Peyer's patch (tissue), 4 donors: ENCODE measurements at places on chromosomes 4 and X. TPM values are rescaled to one million over a fixed set of nuclear protein-coding genes. Genes with fewer than 3 reads are reported as not detected.

GRCh38 chrX:20421275-20421674, 154.6 kb upstream of the RPS6KA3 start:
- H3K27me3 ChIP-seq = no peaks in the 10 kb centered on the region
- H3K27ac ChIP-seq = no peak overlapping the region
- no peak for DNase-seq
- no peaks in the 10 kb centered on the region for H3K36me3 ChIP-seq
- no peak overlapping the region for H3K4me3 ChIP-seq

DNA sequence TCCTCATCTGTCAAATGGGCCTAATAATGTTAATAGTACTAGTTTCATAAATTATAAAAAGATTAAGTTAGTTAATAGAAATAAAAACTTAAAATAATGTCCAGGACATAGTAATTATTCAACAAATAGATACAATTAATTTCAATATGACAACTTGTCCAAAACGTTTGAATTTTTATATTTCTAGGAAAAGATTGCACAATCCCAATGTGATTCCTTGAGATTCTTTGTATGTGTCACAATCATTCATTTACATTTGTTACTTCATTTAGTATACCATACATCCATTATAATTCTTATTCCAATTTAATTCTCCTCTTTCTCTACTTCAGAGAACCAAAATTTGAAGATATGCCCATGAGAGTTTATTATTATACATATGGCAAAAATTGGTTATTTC, 554.2 kb downstream of the GABRG1 start:
- H3K36me3 ChIP-seq = no peaks in the 10 kb centered on the region
- H3K4me1 ChIP-seq = no peaks in the 10 kb centered on the region
- DNase-seq = no peak
- H3K4me3 ChIP-seq = no peak overlapping the region

DNA sequence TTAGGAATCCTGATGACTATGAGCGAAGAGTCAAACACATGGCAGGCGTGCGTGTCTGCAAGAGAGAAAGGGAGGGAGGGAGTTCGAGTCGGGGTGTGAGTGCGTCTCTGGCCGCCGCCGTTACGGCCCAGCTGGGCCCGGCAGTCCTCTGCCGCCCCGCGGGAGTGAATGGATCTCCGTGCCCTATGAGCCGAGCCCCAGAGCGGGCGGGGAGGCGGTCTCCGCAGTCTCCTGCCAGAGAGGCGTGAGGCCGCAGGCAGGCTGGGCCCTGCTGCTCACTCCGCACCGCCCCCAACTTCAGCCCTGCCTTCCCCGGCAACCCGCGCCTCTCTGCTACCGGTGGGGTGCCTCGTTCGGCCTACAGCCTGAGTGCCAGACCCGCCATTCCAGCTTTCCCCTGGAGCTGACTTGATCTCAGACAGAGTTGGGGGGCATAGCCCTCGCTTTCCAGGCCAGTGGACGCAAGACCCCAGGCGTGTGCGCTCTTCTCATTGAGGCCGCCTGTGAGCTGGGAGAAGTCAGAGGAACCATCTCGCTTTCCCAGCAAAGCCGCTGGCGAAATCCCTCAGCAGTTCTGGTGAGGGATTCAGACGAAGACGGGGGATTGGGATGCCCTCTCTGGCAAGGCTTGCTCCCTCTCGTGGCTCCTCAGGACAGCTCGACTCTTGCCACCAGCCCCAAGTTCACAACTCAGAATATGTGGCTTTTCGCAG, 1.4 kb downstream of the SLC16A2 start:
- H3K36me3 ChIP-seq = no peaks in the 10 kb centered on the region
- H3K27me3 ChIP-seq = no peaks in the 10 kb centered on the region
- H3K4me3 ChIP-seq = peak overlapping the region; percentile 59

GRCh38 chr4:117626664-117627063, 407.6 kb upstream of the NDST3 start:
- no peaks in the 10 kb centered on the region for H3K36me3 ChIP-seq
- DNase-seq = no peak
- no peaks in the 10 kb centered on the region for H3K27me3 ChIP-seq
- no peak overlapping the region for H3K4me3 ChIP-seq

DNA sequence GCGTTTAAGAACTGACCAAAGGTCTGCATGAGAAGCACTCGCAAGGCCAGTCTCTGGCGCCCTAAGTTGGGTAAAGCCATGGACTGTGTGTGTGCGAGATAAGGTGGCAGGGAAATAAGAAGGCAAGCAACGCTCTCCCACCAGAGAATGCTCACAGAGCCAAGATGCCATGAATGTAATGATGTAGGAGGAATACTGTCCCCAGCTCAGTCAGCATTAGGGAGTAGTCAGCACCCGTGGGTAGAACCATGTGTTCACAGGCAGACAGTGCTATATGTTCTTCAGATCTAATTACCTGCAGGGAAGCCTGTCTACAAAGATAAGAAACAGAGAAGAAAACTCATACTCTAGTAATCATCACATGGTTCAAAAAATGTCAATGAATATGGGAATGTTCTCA, 68.8 kb downstream of the SEC24D start:
- H3K27ac ChIP-seq = no peak overlapping the region
- no peaks in the 10 kb centered on the region for H3K36me3 ChIP-seq
- H3K4me1 ChIP-seq = no peaks in the 10 kb centered on the region
- no peaks in the 10 kb centered on the region for H3K27me3 ChIP-seq
- no peak for DNase-seq
- H3K4me3 ChIP-seq = no peak overlapping the region

- no peak overlapping the region for H3K4me3 ChIP-seq
- no peak overlapping the region for H3K27ac ChIP-seq
- no peaks in the 10 kb centered on the region for H3K4me1 ChIP-seq
- no peak for DNase-seq
Observed at GRCh38 chr4:124803026-124803425, 90.5 kb upstream of the ANKRD50 start.

DNA sequence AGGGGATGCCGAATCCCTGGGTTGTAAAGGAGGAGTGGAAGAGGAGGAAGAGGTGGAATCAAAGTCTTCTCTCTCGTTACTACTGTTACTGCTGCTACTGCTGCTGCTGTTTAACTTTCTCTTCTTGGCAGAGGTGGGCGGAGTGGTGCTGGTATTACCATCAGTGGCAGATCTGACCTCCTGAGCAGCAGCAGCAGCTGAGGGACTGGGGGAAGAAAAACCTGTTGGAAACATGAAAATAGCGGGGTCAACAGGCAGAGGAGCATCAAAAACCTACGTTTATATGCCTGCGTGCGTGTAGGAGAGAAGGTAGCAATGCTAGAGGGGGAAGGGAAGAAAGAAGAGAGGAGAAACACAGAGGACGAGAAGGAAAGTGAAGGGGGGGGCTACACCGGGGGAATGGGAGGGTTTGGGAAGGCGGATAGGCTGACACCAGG, 339 bp downstream of the CUL4B start:
- H3K27me3 ChIP-seq = no peaks in the 10 kb centered on the region

- no peaks in the 10 kb centered on the region for H3K36me3 ChIP-seq
- no peak overlapping the region for H3K27ac ChIP-seq
- DNase-seq = no peak
- H3K27me3 ChIP-seq = no peaks in the 10 kb centered on the region
Observed at GRCh38 chr4:7214359-7214758, 22.0 kb downstream of the SORCS2 start.

- no peak overlapping the region for H3K4me3 ChIP-seq
- no peaks in the 10 kb centered on the region for H3K27me3 ChIP-seq
- H3K4me1 ChIP-seq = no peaks in the 10 kb centered on the region
- DNase-seq = no peak
- no peaks in the 10 kb centered on the region for H3K36me3 ChIP-seq
Observed at GRCh38 chr4:168587411-168588125, 90.7 kb downstream of the PALLD start.

- no peaks in the 10 kb centered on the region for H3K27me3 ChIP-seq
- no peaks in the 10 kb centered on the region for H3K4me1 ChIP-seq
- no peak overlapping the region for H3K27ac ChIP-seq
- H3K4me3 ChIP-seq = no peak overlapping the region
Observed at GRCh38 chrX:39328661-39329060, 527.4 kb downstream of the MID1IP1 start.

DNA sequence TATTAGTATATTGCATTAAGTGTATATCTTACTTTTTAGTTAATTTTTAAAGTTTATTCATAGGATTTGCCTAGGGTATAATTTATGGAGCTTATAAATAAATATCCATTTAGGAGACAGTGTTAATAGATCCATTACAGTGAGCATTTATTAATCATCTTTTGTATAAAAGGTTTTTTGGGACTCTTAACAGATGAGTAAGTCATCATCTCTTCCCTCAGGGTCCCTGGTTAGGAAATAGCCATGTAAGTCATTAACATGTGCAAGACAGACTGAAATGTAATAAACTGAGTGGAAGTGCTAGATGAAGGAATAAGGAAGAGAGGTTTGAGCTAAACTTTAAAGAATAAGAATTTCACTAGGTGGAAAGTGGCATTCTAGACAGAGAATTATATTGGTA, 69.2 kb downstream of the PAQR3 start:
- no peaks in the 10 kb centered on the region for H3K4me1 ChIP-seq
- no peaks in the 10 kb centered on the region for H3K36me3 ChIP-seq
- no peak for DNase-seq
- no peaks in the 10 kb centered on the region for H3K27me3 ChIP-seq
- no peak overlapping the region for H3K27ac ChIP-seq

DNA sequence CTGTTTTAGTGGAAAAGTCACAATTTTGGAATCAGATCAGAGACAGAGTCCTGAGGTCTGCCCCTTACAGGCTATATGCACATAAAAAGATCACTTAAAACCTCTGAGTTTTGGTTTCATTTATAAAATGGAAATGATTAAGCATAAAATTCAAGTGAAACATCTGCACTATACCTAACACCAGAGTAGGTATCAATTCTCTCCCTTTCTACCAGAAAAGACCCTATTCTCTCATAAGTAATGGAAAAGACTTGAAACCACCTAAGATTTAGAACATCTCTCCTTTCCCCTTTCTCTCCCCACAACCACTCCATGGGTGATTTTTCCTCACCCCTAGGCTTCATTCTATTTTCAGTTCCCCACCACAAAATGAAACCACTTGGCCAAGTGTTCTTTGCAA, 907 bp downstream of the LHFPL1 start:
- H3K36me3 ChIP-seq = no peaks in the 10 kb centered on the region
- H3K4me1 ChIP-seq = no peaks in the 10 kb centered on the region
- H3K4me3 ChIP-seq = no peak overlapping the region
- no peak for DNase-seq
- H3K27ac ChIP-seq = peak overlapping the region; percentile 48

DNA sequence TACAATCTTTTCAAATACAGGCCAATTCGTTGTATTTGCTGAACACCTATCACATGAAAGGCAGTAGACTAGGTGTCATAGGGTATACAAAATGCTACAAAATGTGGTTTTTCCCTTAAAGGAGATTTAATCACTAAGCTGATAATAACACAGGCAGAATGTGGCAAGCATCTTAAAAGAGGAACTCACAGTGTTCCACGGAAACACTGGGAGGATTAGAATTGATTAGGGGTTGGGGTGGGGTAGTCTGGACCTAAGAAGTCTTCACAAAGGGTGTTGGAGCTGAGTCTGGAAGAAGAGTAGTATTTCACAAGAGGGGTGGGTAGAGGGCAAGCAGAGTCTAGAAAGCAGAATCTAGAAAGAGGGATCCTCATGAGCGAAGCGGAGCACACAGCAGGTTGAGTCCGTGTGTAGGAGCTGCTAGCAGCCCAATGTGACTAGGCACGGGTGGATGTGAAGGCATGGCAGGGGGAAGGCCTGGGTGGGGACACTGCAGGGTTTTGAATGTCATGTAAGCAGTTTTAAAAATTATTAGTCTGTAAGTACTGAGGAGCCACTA, 123.6 kb downstream of the MGST2 start:
- no peak overlapping the region for H3K4me3 ChIP-seq
- no peaks in the 10 kb centered on the region for H3K4me1 ChIP-seq
- DNase-seq = no peak
- H3K27me3 ChIP-seq = no peaks in the 10 kb centered on the region
- no peaks in the 10 kb centered on the region for H3K36me3 ChIP-seq
- H3K27ac ChIP-seq = no peak overlapping the region

- no peak overlapping the region for H3K27ac ChIP-seq
- H3K27me3 ChIP-seq = no peaks in the 10 kb centered on the region
- H3K36me3 ChIP-seq = no peaks in the 10 kb centered on the region
- DNase-seq = no peak
Observed at GRCh38 chr4:162364651-162365050, 200.9 kb upstream of the FSTL5 start.

DNA sequence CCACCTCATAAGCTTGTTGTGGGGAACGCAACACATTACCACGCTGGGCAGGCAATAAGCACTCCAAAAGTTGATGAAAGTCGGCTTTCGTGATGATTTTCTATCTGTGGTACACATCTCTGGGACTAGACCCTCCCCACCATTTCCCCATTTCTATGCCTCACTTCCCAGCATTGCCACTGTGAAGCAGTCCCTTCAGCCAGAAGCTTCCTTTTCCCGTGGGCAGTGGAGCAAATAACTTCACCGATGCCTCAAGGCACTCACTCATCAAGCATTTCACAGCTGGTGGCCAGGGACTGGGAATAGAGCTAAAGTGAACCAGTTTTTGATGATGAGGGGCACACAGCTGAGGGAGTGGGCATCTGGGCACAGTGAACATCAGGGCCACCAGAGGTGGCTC, 18.9 kb downstream of the C4orf50 start:
- DNase-seq = no peak
- H3K36me3 ChIP-seq = no peaks in the 10 kb centered on the region
- H3K4me1 ChIP-seq = no peaks in the 10 kb centered on the region
- no peak overlapping the region for H3K27ac ChIP-seq
- no peaks in the 10 kb centered on the region for H3K27me3 ChIP-seq
- no peak overlapping the region for H3K4me3 ChIP-seq

- H3K4me1 ChIP-seq = no peaks in the 10 kb centered on the region
- DNase-seq = no peak
- H3K27ac ChIP-seq = no peak overlapping the region
- H3K36me3 ChIP-seq = no peaks in the 10 kb centered on the region
- no peak overlapping the region for H3K4me3 ChIP-seq
Observed at GRCh38 chr4:72365981-72366380, 203.0 kb downstream of the ADAMTS3 start.

GRCh38 chr4:76449362-76449767, 14.3 kb downstream of the SHROOM3 start:
- no peak overlapping the region for H3K4me3 ChIP-seq
- H3K27me3 ChIP-seq = no peaks in the 10 kb centered on the region
- no peaks in the 10 kb centered on the region for H3K4me1 ChIP-seq
- no peak for DNase-seq
- H3K36me3 ChIP-seq = no peaks in the 10 kb centered on the region

DNA sequence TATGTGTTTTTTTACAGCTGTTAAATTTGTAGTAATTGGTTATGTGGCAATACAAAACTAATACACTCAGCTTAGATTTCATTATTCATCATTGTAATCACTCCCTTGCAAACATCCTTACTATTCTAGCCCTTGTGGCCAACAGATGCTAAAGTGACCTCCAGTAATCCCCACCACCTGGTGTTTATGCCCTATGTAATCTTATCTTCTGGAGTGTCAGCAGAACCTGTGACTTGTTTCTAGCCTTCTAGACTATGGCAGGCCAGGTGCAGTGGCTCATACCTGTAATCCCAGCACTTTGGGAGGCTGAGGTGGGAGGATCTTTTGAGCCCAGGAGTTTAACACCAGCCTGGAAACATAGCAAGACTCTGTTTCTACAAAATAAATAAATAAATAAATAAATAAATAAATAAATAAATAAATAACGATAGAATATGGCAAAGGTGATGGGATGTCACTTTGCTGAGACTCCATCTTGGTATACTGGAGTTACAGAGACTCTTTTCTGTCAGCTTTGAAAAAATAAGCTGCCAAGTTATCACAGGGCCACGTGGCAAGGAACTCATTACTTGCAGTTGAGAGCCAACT, 12.3 kb upstream of the TSR2 start:
- H3K4me1 ChIP-seq = no peaks in the 10 kb centered on the region
- DNase-seq = no peak
- no peaks in the 10 kb centered on the region for H3K36me3 ChIP-seq
- H3K27me3 ChIP-seq = no peaks in the 10 kb centered on the region

GAB3 gene
- 5.4 TPM for total RNA-seq

TET2 gene
- total RNA-seq = 35.5 TPM

GAGE1 gene
- total RNA-seq = not detected

F11 gene
- 3.5 TPM for total RNA-seq

FHIP1A gene
- total RNA-seq = 32.4 TPM

TBX22 gene
- total RNA-seq = not detected

SCML2 gene
- total RNA-seq = 0.47 TPM
